ENCODE measurements at places on chromosomes 11 and 22.
A peak's percentile ranks its signal among the peaks of the same experiment; 100 is the strongest.

GRCh38 chr11:107732689-107733051, 20.8 kb upstream of the SLN start:
- no peak for DNase-seq

GRCh38 chr11:83284501-83285150, 1.5 kb downstream of the CCDC90B start:
- no peak for DNase-seq

DNA sequence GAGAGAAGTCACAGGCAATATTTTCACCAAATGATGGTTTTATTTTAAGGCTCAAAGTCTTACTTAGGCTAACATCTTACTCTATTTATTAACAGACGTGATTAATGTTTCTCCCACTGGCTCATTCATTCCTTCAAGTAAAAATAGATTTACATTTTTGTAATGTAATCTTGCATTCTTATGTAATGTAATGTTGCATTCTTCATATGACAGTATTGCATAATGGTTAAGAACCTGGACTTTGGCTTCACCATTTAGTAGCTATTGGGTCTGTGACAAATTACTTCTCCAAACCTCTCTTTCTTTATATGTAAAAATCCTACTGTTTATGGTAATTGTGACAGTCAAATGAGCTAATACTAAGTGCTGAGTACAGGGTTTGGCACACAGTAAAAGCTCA, 3.3 kb upstream of the DIXDC1 start:
- no peak for DNase-seq

DNA sequence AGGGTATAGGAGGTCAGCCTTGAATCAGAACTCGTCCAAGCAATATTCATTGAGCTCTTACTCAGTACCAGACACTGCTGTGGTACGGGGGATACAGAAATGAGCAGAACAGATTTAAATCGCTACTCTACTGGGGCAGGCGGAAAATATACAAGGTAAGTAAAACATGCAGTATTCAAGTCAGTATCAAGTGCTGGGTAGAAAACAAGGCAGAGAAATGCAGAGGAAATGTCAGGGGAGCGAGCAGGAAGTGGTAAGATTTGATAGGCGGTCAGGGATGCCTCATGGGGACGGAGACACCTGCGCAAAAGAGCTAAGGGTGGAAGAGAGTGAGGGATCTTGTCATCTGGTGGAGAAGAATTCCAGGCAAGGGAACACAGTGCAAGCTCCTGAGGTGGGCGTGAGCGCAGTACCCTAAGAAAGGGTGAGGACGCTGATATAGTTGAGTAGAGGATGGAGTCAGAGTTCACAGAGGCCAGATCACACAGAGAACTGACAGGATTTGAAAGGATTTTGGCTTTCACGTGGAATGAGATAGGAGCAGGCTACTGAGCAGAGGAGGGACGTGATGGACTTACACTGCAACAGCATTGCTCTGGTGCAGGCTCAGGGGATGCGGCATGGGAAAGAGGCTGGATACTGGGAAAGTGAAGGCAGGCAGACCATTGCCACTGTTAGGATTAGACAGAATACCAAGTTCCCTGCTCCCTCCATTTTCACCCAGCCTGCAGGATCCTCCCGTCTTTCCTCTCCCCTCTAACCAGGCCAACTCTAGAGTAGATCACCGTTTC, 35.8 kb downstream of the SC5D start:
- DNase-seq, result no peak

GRCh38 chr11:76215941-76216340, 9.6 kb upstream of the WNT11 start:
- no peak for DNase-seq

GRCh38 chr11:111422494-111423249, 43.6 kb upstream of the POU2AF1 start:
- peak; percentile 71 for DNase-seq

GRCh38 chr22:29531419-29531818, 22.1 kb downstream of the THOC5 start:
- DNase-seq, result no peak

GRCh38 chr11:79441461-79441875, 638 bp upstream of the TENM4 start:
- DNase-seq, result no peak

- DNase-seq, result peak; percentile 46
Measured at GRCh38 chr11:124740277-124740882, 638 bp downstream of the NRGN start.

DNA sequence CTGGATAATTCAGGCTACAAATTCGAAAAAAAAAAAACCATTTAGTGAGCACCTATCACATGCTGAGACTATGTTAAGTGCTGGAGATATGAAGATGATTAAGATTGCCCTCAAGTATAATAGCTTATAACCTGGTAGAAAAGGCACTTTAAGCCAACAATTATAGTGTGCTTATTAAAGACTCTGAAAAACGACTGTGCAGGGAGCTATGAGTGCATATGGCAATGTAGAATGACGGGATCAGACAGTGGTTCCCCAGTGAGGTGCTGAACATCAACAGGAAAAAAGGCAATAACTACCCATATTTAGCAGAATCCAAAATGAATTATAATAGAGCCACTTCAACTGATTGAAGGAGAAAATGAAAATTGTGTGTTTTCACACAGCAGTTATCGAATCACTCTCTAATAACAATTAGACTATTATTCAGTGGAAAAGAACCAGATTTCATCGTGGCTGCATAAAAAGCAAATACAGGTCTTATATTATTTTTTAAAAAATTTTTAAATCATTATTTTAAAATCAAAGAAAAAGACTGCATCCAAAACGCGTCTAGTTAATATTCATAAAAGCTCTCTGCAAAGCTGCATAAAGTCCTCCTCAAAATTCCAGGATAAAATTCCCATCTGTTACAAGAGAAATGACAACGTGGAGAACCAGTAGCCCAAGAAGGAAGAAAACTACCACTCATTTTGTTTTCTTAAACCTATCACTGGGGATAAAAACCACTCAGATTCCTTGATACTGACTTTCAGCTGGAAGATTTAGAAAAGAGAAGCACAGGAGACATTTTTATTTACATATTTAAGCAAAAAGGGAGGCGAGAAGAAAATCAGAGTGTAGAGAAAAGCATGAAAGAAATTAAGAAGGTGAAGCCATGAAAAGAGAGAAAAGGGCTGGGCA, 1.1 kb downstream of the MTMR2 start:
- no peak for DNase-seq

GRCh38 chr11:41281131-41281742, 178.2 kb downstream of the LRRC4C start:
- no peak for DNase-seq

DNA sequence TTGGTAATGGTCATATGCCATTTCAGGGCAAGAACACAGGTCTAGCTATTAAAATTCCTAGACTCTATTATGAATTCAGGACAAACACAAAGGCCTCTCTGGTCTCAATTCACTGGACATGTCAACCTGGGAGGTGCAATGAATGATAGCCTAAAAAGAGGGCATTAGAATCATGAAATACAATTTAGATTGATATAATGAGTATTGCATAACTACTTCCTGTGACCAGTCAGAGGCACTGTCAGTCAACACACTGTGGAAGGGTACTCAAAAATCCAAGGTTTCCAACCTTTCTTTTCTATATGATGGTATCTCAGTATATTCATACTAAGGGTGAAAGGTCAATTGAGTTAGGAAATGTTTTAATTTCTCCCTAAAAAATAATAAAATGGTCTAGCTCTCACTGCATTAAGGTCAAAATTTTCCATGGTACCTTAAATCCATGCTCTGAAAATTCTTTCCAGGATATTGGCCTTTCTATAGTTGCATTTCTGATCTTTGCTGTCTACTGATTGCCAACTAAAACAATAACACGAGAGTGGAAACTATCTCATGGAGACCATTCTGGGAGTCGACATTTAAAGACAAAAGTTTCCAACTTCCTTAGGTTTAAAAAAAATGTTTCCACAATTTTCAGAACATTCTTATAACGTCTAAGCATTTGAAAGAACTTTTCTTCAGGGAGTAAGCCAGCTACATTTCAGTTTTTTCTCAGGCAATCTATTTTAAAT, 81.7 kb upstream of the APOA1 start:
- no peak for DNase-seq

GRCh38 chr11:59174664-59175033, 2.7 kb downstream of the DTX4 start:
- DNase-seq, result no peak

GRCh38 chr11:12120031-12121008, 9.9 kb downstream of the MICAL2 start:
- DNase-seq, result no peak

GRCh38 chr22:33741025-33741424, 179.3 kb downstream of the LARGE1 start:
- DNase-seq, result no peak

DNA sequence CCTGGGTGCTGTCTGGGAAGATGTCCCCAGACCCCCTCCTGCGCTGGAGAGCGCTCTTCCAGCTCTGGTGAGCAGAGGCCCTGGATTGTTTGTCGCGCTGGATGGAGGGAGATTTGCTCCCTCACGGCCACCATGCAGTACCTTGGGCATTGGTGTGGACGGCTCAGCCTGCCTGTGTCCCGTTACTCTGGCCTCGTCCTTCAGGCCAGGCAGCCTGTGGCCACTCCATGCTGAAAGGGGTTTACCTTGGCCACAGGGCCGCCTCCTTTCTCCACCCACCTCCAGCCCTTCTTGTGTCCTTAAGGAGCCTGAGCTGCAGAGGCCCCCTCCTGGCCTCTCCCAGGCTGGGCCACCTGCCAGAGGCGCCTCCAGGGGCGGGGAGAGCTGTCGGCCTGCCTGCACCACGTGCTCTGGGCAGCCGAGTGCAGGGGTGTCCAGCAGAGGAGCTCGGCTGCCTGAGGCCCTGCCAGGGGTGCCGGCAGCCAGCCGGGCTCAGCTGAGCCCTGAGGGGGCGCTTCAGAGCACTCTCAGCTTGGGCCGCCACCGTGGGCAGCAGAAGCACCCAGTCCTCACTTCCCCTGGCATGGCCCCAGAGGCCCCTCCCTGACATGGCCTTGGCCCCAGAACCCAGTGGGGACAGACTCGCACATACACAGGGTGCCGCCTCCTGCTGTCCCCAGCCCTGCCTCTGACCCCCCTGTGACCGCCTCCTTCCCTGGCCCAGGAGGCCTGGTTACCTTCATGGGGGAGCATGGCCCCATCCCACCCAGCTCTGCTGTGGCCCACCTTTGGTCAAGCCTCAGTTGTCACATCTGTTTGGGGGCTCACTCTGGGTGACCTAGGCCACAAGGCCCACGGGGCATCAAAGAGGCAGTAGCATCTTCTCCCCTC, 3.4 kb downstream of the CCND1 start:
- DNase-seq, result no peak

- DNase-seq, result no peak
Measured at GRCh38 chr22:20563466-20563906, 56.1 kb downstream of the MED15 start.

DNA sequence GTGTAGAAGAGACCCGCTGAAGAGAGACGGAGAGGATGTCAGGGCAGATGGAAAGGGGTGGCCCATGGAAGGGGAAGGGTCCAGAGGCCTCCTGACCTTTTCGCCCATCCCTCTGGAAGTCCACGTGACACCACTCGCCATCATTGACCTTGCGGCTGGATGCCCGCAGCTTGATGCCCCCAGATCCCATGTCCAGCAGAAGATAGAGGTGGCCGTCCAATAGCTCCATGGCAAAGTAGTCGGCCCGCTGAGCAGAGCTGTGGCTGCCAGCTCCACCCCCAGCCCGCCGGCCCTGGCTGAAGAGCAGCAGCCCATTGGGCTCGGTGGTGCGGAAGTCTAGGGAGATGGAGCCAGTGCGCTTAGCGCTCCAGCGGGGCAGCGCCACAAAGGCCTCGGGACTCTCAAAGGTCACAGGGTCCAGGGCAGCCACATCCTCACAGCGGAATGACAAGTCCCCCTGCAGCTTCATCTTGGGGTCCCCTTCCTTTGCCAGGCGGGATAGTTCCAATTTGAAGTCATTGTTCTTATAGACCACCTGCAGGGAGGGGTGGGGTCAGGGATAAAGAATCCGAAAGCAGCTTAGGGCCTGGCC, 55.7 kb downstream of the NRXN2 start:
- no peak for DNase-seq

GRCh38 chr11:123393312-123393927, 36.6 kb upstream of the GRAMD1B start:
- DNase-seq, result no peak

- DNase-seq, result no peak
Measured at GRCh38 chr22:28710576-28711191, 30.9 kb downstream of the CHEK2 start.

- no peak for DNase-seq
Measured at GRCh38 chr11:102530558-102530957, at the start of gene MMP7. MMP7 (minus strand) TSS chr11:102530747; CDS start chr11:102530700, 47 bp downstream.

DNA sequence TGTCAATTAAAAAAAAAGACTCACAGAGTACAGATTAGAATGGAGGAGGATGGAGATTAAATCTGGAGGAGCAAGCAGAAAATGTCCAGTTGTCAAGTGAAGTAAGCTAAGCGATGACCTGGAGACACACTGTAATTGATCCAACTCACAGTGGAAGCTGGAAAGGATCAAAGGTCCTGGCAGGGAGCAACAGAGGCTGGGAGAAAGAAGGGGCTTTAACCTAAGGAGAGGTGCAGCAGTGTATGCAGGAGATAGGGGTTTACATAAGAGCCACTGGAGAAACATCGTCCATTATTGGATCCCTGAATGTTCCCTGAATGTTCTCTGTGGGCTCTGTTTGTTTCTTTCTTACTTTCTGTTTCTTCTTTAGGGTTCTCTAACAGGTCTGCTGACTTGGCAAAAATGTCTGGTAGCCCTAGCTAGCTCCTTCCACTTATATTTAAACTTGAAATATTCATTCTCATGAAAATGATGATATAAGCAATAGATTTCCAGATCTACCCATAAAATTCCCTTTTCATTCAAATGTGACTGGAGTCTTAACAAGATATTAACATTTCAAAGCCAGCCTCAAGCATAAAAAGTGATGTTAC, 30.1 kb upstream of the CAT start:
- no peak for DNase-seq

- no peak for DNase-seq
Measured at GRCh38 chr11:26944866-26945664, 48.8 kb upstream of the FIBIN start.

DNA sequence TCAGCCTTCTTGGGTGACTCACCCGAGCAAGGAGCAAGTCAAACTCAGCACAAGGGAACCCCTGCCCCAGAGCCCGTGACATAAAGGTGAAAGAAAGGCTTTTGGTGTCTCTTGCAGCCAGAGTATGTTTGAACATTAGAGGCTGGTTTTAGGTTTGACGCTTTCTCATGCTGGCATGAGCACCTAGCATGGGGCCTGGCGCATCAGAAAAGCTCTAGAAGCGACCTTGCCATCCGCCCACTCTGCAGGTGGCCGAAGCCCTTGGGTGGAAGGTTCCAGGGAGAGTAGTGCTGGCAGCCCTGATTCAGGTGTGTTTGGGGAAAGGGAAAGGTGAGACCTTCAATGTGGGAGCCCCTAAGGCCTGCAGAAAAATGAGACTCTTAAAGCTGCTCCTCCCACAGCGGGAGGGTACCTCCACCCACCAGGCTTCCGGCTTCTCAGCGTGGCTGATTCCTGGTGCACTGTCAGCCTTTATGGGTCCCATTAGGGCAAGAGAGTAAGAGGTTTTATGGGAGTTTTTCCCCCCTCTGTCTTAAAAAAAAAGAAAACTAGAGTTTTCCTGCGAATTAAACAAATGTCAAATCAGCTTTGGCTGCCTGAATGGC, 88.4 kb downstream of the GRIK4 start:
- DNase-seq, result no peak

Data from HEK293T (cell line).